Activated T-helper 2 cell treated with anti-CD3 and anti-CD28 coated beads, Interferon-gamma antibody, Interleukin-2, Interleukin-4, amounts not matched to agents 10 μg/mL and 5 μg/mL and 100 μg/mL, durations not matched to agents 14 hours and 24 hours and 36 hours (primary cell): ENCODE measurements at places on chromosomes 11 and 22. TPM values are rescaled to one million over a fixed set of nuclear protein-coding genes. Genes with fewer than 3 reads are reported as not detected.
A peak's percentile ranks its signal among the peaks of the same experiment; 100 is the strongest.

DNA sequence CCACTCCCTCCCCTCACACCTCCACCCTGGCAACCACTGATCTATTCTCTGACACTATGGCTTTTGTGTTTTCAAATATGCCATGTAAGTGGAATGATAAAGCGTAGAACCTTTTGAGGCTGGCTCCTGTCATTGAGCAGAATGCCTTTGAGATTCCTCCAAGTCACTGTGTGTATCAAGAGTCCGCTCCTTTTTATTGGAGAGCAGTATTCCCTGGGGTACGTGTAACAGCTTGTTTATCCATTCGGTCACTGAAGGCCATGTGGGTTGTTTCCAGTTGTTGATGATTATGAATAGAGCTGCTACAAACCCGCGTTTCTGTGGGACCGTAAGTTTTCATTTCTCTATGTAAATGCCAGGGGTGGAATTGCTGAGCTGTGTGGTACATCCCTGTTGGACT is 10.3 kb downstream of the TP53I11 start:
- no peak for DNase-seq
- H3K4me1 ChIP-seq, result peaks cover 7% of the 10 kb centered on the region
- no peaks in the 10 kb centered on the region for H3K27me3 ChIP-seq
- H3K27ac ChIP-seq, result no peak overlapping the region
- H3K36me3 ChIP-seq, result no peaks in the 10 kb centered on the region

DNA sequence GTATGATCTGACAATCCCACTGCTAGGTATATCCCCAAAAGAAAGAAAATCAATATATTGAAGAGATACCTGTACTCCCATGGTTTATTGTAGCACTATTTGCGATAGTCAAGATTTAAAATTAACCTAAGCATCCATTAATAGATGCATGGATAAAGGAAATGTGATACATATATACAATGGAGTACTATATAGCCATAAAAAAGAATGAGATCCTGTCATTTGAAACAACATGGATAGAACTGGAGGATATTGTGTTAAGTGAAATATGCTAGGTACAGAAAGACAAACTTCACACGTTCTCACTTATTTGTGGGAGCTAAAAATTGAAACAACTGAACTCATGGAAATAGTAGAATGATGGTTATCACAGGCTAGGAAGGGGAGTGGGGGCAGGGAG is 14.6 kb upstream of the HIPK3 start:
- H3K27me3 ChIP-seq, result peaks cover 3% of the 10 kb centered on the region
- no peak overlapping the region for H3K27ac ChIP-seq
- no peaks in the 10 kb centered on the region for H3K4me1 ChIP-seq
- DNase-seq, result no peak
- no peak overlapping the region for H3K4me3 ChIP-seq
- no peaks in the 10 kb centered on the region for H3K36me3 ChIP-seq

DNA sequence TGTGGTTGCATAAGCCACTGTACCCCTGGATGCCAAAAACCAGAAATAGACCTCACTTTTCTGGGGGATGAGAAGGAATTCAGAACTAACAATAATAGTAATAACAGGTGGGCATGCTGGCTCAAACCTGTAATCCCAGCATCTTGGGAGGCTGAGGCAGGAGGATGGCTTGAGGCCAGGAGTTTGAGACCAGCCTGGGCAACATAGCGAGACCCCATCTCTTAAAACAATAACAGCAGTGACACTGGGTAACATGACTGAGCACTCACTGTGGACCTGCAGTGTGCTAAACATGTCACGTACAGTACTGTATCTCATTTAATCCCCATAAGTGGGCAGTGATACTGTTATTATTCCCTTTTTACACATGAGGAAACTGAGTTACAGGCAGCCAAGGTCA is 10.0 kb downstream of the FLRT1 start:
- H3K27me3 ChIP-seq, result no peaks in the 10 kb centered on the region
- H3K36me3 ChIP-seq, result no peaks in the 10 kb centered on the region
- H3K4me3 ChIP-seq, result no peak overlapping the region
- H3K4me1 ChIP-seq, result no peaks in the 10 kb centered on the region

GRCh38 chr11:112834277-112834755 is 126.9 kb upstream of the NCAM1 start:
- DNase-seq, result no peak
- no peaks in the 10 kb centered on the region for H3K27me3 ChIP-seq
- H3K4me1 ChIP-seq, result no peaks in the 10 kb centered on the region

- DNase-seq, result no peak
- H3K27me3 ChIP-seq, result no peaks in the 10 kb centered on the region
- no peaks in the 10 kb centered on the region for H3K4me1 ChIP-seq
- no peak overlapping the region for H3K27ac ChIP-seq
Measured at GRCh38 chr11:58451585-58451984, 9.5 kb upstream of the OR5B12 start.

DNA sequence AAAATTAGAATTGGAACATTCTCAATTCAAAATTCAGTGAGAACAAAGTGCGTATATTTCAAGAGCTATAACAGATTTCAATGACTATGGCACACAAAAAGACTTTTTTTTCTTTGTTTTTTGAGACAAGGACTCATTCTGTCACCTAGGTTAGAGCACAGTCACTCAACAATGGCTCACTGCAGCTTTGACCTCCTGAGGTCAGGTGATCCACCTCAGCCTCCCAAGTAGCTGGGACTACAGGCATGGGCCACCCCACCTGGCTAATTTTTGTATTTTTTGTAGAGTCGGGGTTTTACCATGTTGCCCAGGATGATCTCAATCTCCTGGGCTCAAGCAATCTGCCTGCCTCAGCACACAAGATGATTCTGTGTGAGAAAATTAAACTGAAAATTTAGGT is 51.5 kb downstream of the PIK3C2A start:
- H3K4me3 ChIP-seq, result no peak overlapping the region
- no peaks in the 10 kb centered on the region for H3K27me3 ChIP-seq
- peaks cover 21% of the 10 kb centered on the region for H3K4me1 ChIP-seq
- no peak overlapping the region for H3K27ac ChIP-seq

DNA sequence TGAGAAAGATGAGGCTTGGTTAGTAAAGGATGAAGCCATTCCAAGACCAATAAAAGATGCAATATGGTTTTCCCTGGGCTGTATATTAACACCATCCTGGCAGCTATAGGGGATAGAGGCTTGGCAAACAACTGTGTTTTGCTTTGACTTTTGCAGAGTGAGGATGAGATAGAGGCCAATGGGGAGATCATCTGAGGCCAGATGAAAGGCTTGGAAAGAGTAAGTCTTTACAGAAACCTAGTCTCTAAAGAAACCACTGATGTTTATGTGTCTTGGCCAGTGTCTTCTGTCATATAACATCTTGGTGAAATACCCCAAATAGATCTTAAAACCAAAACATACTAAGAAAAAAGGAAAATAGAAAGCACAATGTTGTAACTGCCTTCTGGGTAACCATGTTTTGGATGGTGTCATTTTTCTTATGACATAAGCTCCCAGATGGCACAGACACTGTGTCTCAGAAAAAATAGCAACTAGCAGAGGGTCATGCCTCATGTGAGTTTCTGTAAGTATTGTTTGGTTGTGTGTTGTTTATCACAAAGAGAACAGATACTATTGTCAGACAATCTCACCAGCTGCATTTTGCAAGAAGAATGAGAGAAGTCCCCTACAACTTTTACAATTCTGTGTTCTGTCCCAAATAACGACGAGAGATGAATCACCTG is 305.4 kb downstream of the ST3GAL4 start:
- no peak overlapping the region for H3K4me3 ChIP-seq
- no peak overlapping the region for H3K27ac ChIP-seq
- H3K36me3 ChIP-seq, result no peaks in the 10 kb centered on the region
- no peaks in the 10 kb centered on the region for H3K4me1 ChIP-seq

- H3K27ac ChIP-seq, result no peak overlapping the region
- H3K4me1 ChIP-seq, result no peaks in the 10 kb centered on the region
- DNase-seq, result no peak
- H3K27me3 ChIP-seq, result no peaks in the 10 kb centered on the region
Measured at GRCh38 chr11:2577031-2577990, 122.5 kb downstream of the KCNQ1OT1 start.

GRCh38 chr11:28619846-28620540 is 511.8 kb downstream of the METTL15 start:
- no peaks in the 10 kb centered on the region for H3K27me3 ChIP-seq
- no peak overlapping the region for H3K4me3 ChIP-seq
- no peaks in the 10 kb centered on the region for H3K36me3 ChIP-seq
- no peak for DNase-seq
- H3K27ac ChIP-seq, result no peak overlapping the region

DNA sequence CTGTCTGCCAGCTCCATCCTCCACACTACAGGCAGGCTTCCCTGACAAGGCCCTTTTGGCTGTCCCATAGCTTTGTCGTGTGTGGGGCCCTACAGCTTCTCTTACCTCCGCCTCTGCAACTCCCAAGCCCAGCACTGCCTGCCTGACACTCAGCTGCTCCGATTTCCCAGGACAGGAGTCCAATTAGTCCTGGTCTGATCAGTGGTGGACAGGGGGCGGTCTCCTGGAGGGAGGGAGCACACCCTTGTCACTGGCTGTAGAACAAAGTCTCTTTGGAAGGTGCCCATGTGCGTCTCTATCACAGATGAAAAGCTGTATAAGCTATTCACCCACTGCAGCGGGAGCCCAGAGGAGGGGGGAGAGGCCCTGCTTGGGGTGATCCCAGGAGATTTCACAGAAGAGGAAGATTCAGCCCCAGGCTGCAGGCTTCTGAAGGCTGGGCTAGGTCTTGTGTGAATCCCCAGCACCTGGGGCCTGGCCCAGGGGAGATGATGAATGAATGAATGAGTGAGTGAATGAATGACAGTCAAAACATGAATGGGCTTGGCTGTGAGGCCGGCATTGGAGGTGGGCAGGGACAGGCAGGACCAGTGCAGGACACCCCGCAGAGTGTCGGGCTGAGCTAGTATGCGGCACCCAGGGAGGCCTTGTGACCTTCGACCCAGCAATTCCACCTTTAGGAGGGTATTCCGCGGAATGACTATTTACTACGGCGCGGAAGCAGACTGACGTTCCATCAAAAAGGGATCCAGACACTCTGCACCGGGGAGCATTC is 142.4 kb downstream of the CACNA1I start:
- no peaks in the 10 kb centered on the region for H3K36me3 ChIP-seq
- H3K27ac ChIP-seq, result no peak overlapping the region
- peaks cover 24% of the 10 kb centered on the region for H3K27me3 ChIP-seq
- DNase-seq, result no peak
- H3K4me3 ChIP-seq, result no peak overlapping the region
- H3K4me1 ChIP-seq, result no peaks in the 10 kb centered on the region

GRCh38 chr22:17734187-17734586 is 40.1 kb downstream of the BID start:
- no peaks in the 10 kb centered on the region for H3K27me3 ChIP-seq
- H3K4me3 ChIP-seq, result no peak overlapping the region
- DNase-seq, result no peak
- H3K27ac ChIP-seq, result peak overlapping the region; percentile 74
- peaks cover 34% of the 10 kb centered on the region for H3K36me3 ChIP-seq

DNA sequence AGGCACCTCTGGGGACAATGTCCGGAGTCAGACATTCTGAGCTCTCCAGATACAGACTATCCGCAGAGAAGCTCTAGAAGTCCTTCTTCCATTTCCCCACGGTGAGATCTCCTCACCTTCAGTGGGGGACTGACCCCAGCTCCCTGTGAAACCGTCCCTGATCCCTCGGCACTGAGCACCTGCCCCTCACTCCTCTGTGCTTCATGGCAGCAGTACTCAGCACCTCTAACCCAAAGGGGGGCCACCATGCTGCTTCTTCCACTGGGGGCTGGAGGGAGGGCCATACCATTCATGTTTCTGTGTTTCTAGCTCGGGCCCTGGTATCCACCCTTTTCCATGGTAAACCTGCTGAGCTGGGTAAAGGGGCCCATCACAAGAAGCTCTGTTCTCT is 321.7 kb downstream of the BRD1 start:
- no peaks in the 10 kb centered on the region for H3K27me3 ChIP-seq
- H3K4me3 ChIP-seq, result no peak overlapping the region
- no peak for DNase-seq
- peaks cover 7% of the 10 kb centered on the region for H3K4me1 ChIP-seq
- H3K27ac ChIP-seq, result no peak overlapping the region

- peaks cover 4% of the 10 kb centered on the region for H3K27me3 ChIP-seq
- no peak for DNase-seq
- H3K27ac ChIP-seq, result no peak overlapping the region
- no peaks in the 10 kb centered on the region for H3K4me1 ChIP-seq
- H3K36me3 ChIP-seq, result no peaks in the 10 kb centered on the region
- H3K4me3 ChIP-seq, result no peak overlapping the region
Measured at GRCh38 chr11:60085909-60086308, 2.6 kb upstream of the MS4A2 start.

DNA sequence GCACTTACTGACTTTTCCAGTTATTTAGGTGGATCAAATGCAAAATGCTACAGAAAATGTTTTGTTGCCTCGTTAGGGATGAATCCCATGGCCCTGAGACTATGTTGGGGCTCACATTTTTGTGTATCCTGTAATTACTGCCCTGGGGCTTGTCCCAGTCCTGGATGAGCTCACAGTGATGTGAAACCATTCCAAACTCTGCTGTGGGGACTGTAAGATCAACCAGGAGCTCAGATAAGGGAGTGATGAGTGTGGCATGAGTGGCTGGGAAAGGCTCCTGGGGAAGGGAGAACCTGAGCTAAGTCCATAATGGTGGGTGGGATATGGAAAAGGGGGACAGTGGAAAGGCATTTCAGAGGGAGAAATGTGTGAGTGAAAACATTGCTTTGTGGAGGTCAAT is 54.0 kb downstream of the SLC5A1 start:
- no peak for DNase-seq
- H3K36me3 ChIP-seq, result no peaks in the 10 kb centered on the region
- H3K27ac ChIP-seq, result no peak overlapping the region
- H3K27me3 ChIP-seq, result peaks cover 22% of the 10 kb centered on the region
- H3K4me1 ChIP-seq, result peaks cover 7% of the 10 kb centered on the region
- H3K4me3 ChIP-seq, result no peak overlapping the region

DNA sequence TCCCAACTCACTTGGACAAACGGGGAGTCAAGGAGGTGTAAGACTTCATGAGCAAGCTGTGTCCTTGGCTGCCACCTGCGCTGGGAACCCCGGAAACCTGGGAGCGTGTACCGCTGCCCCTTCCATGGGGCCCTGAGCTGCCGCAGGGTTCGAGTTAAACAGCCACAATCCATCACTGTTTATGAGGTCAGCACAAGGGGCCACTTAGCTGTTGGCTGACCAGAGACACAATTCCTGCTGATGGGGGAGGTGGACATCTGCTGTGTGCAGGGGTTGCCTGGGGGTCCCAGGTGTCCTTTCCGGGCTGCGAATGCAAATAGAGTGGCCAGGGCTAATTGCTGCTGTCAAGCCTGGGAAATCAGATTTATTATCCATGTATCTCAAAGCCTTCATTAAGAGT is 549.3 kb downstream of the BRD1 start:
- no peak overlapping the region for H3K27ac ChIP-seq
- H3K4me3 ChIP-seq, result no peak overlapping the region
- H3K4me1 ChIP-seq, result no peaks in the 10 kb centered on the region
- no peaks in the 10 kb centered on the region for H3K36me3 ChIP-seq

LRRC56 gene
- total RNA-seq, result 1.3 and 2.2 TPM in 2 replicates

MAPK8IP1 gene
- total RNA-seq, result 0.46 and 0.66 TPM in 2 replicates

CARNS1 gene
- 0.51 and 0.68 TPM in 2 replicates for total RNA-seq

TSPAN18 gene
- 0.87 and 1.1 TPM in 2 replicates for total RNA-seq

FOLH1 gene
- not detected in 2 replicates for total RNA-seq

SMC1B gene
- 0.50 and 0.80 TPM in 2 replicates for total RNA-seq

SERHL2 gene
- 1.8 and 2.2 TPM in 2 replicates for total RNA-seq

SYCE3 gene
- 0.62 TPM in 1 of 2 replicates, not detected in the other for total RNA-seq

IFITM10 gene
- 0.14 and 0.34 TPM in 2 replicates for total RNA-seq

MS4A6A gene
- total RNA-seq, result not detected in 2 replicates

OR8H1 gene
- total RNA-seq, result not detected in 2 replicates

OMP gene
- total RNA-seq, result not detected in 2 replicates
